ENCODE measurements at places on chromosomes 1 and 21. TPM values are rescaled to one million over a fixed set of nuclear protein-coding genes. Genes with fewer than 3 reads are reported as not detected.

- no peak for DNase-seq
These were observed 33.0 kb downstream of the PIK3C2B start for GRCh38 chr1:204461331-204462228.

DNA sequence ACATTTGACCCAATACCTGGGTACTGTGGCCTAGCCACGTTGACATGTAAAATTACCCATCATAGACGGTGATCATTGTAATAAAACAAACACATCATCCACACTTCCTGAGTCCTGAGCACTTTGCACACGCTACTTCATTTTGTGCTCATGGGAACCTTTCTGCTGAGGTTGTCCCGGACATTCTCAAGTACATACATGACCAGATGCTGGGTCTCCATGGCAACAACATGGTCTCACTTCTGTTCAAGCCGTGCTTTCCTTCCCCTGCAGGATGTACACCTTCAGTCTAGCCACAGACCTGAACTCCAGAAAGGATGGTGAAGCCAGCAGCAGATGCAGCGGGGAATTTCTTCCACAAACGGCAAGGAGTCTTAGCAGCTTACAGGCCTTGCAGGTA is 22.7 kb downstream of the UBASH3A start:
- no peak for DNase-seq

DNA sequence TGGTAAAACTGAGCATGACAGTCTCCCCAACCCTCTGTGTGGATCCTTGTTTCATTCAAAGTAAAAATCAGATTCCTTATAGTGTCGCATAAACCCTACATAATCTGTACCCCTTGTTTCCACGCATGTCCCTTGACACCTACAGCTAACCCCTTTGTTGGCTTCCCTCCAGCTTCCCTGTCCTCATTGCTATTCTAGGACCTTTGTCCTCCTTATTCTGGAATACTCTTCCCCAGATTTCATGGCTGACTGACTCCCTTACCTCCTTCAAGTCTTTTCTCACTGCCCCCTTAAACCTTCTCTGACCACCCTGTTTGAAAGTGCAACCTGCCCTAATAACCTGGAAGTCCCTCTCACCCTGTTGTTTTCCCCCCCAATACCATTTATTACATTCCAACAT is 4.0 kb downstream of the RNF11 start:
- DNase-seq, result no peak

DNA sequence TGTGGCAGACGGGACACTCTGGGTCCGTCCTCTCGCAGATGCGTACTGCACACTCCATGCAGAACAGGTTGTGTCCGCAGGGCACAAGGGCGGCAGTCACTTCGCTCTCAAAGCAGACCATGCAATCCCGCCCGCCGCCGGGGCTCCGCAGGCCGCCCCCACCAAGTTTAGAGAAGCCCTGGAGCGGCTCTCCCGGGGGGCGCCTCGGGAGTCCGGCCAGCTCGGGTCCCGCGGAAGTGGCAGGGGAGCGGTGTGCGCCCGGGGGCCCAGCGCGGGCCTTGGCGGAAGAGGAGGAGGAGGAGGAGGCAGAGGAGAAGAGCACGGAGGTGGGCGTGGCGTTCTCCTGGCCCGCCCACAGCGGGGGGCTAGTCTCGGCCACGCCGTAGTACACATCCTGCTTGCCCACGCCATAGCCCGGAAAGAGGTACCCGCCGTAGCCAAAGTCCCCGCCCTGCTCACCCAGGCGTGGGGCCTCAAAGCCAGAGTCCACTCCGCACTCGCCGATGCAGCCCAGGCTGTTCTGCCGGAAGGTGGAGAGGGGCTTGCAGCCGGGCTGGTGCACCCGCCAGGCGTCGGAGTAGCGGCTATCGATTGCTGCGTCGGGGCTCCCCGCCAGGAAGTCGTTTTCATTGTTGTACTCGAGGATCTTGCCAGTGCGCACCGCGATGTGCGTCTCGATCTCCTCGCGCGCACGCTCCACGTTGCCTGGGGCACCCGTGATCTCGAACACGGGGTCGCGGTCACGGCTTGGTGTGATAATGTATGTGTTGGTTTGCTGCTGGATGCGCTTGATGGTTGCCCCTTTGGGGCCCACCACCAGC is 5.4 kb downstream of the MEX3A start:
- DNase-seq, result no peak

- DNase-seq, result no peak
These were observed 12.1 kb downstream of the HIPK1 start for GRCh38 chr1:113941245-113941559.

GRCh38 chr1:11434501-11434900 is 44.5 kb upstream of the DISP3 start:
- DNase-seq, result no peak

- DNase-seq, result no peak
These were observed 8.3 kb downstream of the SHISAL2A start for GRCh38 chr1:52641307-52641706.

DNA sequence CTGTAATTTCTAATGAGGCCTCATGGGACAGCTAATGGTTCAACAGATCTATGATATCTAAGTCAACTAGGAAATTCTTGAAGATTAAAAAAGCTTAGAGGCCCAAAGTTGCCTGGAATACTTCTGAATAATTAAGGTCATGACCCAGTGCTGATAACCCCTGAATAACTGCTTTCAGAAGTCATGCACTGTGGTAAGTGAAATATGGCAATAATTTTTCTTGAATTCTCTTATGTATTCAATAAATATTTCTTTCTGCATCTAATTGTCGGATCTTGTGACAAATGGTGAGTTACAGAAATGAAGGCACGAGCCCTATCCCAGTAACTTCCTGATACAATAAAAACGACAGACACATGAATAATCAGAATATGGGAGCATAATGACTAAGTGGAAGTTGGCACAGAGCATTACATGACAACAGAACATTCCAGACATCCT is 219.3 kb upstream of the GREM2 start:
- DNase-seq, result no peak

- DNase-seq, result no peak
These were observed 152.8 kb upstream of the LYPLAL1 start for GRCh38 chr1:219020846-219021245.

GRCh38 chr1:193909406-193910082 is 723.1 kb upstream of the B3GALT2 start:
- no peak for DNase-seq

DNA sequence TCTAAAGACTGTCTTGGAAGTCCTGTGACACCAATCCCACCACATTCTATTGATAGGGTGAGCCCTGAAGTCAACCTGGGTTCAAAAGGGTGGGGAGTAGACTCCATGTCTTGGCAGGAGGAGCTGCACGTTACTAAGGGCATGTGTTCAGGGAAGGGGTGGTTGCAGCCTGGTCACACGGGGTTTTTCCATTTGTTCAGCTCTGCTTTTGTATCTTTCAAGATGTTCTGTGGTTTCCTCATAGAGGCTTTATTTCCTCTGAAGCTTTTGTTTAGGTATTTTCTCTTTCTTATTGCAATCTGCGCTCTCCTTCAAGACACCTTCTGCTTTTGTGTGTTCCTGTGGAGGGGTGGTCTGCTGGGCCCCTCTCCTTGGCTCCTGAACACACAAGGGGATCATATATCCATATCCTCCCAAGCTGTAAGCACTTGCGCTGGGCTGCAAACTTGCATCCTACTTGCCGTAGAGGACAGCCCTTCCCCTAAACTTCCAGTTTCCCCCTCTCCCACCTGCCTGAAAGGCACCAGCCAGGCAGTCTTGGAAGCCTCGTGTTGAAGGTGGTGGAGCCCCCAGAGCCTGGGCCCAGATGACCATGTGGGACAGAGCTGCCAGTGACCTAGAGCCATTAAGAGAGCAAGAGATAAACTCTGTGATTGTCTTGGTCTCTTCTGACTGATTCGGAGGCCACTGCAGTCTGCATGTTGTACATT is 62.5 kb upstream of the TRAPPC10 start:
- DNase-seq, result no peak

DNA sequence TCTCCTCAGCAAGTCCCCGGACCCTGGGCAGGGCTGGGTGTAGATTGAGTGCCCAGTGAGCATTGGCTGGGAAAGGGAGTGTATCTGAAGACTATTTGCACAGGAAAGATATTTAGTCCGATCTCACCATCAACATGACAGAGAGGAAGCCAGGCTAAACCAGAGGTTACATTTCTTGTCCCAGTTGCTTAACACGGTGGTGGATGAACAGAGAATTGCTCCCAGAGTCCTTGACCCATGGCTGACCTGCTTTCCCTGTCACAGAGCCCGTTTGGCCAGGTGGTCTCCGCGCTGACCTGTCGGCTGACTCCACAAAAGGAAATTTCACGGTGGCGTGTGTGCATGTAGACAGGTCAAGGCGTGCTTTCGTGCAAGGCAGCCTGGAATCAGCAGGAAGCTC is 83.5 kb downstream of the BEND5 start:
- peak; percentile 69 for DNase-seq

DNA sequence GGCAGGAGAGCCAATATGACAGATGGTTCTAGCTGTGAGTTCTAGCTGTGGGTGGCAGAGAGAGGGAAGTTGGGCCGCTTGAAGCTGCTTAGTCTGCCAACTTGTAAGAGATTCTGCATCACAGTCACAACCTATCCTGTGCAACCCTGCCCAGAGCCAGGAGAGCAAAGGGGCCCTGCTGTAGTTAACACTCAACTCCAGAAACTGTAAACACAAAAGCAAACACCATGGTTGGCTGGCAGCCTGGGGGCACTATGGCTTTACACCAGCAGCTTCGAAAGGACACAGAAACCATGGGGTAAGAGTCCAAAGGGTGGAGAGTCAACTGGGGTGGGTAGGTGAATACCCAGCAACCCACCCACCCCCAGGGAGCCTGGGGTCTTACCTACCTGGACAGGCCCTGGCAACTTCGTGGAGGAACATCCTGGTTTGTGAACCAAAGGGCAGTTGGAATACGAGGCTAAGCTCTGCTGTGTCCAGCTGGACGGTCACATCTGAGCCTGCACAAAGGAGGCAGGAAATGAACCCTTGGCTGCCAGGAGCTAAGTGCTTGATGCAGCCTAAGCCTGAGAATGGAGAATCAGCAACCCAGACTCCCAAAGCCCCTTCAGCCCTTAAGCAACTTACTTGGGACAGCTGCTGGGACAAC is 6.4 kb downstream of the INPP5B start:
- no peak for DNase-seq

- no peak for DNase-seq
These were observed 77.6 kb downstream of the SPATA46 start for GRCh38 chr1:162299018-162299417.

- no peak for DNase-seq
These were observed 58.9 kb downstream of the OLFML3 start for GRCh38 chr1:114037962-114038816.

DNA sequence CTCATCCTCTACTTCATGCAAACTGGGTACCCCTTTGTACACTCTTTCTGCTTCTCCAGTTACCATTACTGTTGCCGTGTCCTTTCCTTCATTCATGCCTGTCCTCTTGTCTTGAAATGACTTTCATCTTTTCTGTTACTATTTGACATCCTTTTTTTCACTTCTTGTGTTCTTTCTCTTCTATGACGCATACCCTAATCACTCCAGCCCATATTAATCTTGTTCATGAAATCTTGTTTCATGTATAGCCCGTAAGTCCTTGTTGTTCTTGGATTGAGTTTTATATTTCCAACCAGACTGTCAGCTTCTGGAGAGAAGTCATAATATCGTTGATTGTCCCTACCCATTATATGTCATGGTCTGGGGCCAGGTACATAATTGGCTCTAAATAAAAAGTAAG is 126.1 kb downstream of the NOS1AP start:
- no peak for DNase-seq

GRCh38 chr1:81174052-81174451 is 626.7 kb upstream of the ADGRL2 start:
- DNase-seq, result no peak

GRCh38 chr1:213988507-213989001 is 781 bp downstream of the PROX1 start:
- DNase-seq, result no peak

GRCh38 chr1:234911787-234912186 is 216.8 kb downstream of the TOMM20 start:
- DNase-seq, result no peak

GRCh38 chr1:85363521-85363920 is 87.1 kb upstream of the BCL10 start:
- no peak for DNase-seq

TSPAN1 gene
- 3.0 TPM for total RNA-seq

SH3BGR gene
- 209 TPM for total RNA-seq

ZSWIM5 gene
- 1.5 TPM for total RNA-seq

MORN1 gene
- total RNA-seq, result 3.6 TPM

OR10R2 gene
- not detected for total RNA-seq

SCYL3 gene
- 6.7 TPM for total RNA-seq

CCDC181 gene
- total RNA-seq, result 1.2 TPM

MYOG gene
- 0.16 TPM for total RNA-seq

Measured in cardiac septum (tissue), 1 donor.